Breast epithelium (tissue), 4 donors: ENCODE measurements at places on chromosomes 7 and 10. TPM values are rescaled to one million over a fixed set of nuclear protein-coding genes. Genes with fewer than 3 reads are reported as not detected.

DNA sequence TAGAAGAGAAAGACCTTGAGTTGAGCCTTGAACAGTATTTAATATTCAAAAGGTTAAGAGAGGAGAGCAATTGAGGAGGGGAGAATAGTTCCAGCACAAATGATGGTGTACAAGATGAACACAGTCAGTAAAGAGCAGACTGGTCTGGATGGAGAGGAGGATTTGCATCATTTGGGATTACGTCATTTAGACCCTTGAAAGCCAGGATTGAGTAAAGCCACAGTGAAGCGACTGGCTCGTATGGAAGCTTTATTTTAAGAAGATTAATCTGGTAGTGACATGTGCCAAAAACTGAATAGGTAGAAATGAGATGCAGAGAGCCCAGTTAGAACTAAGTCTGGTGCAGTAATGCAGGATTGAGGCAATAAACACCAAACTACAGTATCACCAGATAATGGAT, 52.6 kb downstream of the TRUB1 start:
- DNase-seq = no peak
- no peaks in the 10 kb centered on the region for H3K4me1 ChIP-seq
- no peaks in the 10 kb centered on the region for H3K36me3 ChIP-seq
- no peak overlapping the region for H3K27ac ChIP-seq

- H3K27ac ChIP-seq = peak overlapping the region; percentile 85
- no peaks in the 10 kb centered on the region for H3K27me3 ChIP-seq
- H3K36me3 ChIP-seq = no peaks in the 10 kb centered on the region
- H3K4me3 ChIP-seq = peak overlapping the region; percentile 43
Observed at GRCh38 chr10:71975871-71976725, 11.9 kb downstream of the CHST3 start.

GRCh38 chr7:322111-322671, 32.2 kb downstream of the FOXL3 start:
- DNase-seq = peak; percentile 67
- peaks cover 8% of the 10 kb centered on the region for H3K27me3 ChIP-seq
- no peak overlapping the region for H3K4me3 ChIP-seq
- H3K27ac ChIP-seq = no peak overlapping the region
- no peaks in the 10 kb centered on the region for H3K4me1 ChIP-seq

GRCh38 chr10:81219758-81220157, 655.2 kb upstream of the NRG3 start:
- H3K36me3 ChIP-seq = no peaks in the 10 kb centered on the region
- H3K27me3 ChIP-seq = no peaks in the 10 kb centered on the region
- H3K4me3 ChIP-seq = no peak overlapping the region
- DNase-seq = no peak
- no peak overlapping the region for H3K27ac ChIP-seq

GRCh38 chr10:56142092-56142728, 218.8 kb downstream of the ZWINT start:
- no peaks in the 10 kb centered on the region for H3K36me3 ChIP-seq
- no peak for DNase-seq
- H3K27me3 ChIP-seq = no peaks in the 10 kb centered on the region
- no peaks in the 10 kb centered on the region for H3K4me1 ChIP-seq

DNA sequence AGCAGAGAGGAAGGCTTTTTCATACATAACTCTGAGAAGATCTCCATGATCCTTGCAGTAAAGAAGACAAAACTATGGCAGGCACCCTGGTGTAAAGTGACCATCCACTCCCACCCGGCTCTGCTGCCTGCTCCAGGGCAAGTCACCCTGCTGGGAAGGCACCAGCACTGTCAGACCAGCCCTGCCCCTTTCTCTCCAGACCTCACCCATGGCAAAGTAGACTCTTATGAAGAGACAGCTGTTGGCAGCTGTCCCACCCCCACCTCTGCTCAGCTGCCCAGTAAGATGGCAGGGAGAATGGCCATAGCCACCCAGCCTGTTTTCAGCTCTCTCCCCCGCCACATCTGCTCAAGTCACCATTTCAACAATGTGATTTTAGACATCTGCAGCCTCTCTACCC, 8.6 kb upstream of the ZMIZ2 start:
- H3K4me1 ChIP-seq = no peaks in the 10 kb centered on the region
- H3K27ac ChIP-seq = no peak overlapping the region
- DNase-seq = no peak
- no peaks in the 10 kb centered on the region for H3K27me3 ChIP-seq
- H3K36me3 ChIP-seq = no peaks in the 10 kb centered on the region

GRCh38 chr10:49783645-49784044, 21.5 kb upstream of the OGDHL start:
- no peak overlapping the region for H3K4me3 ChIP-seq
- no peaks in the 10 kb centered on the region for H3K4me1 ChIP-seq
- DNase-seq = no peak
- no peaks in the 10 kb centered on the region for H3K36me3 ChIP-seq

- no peak for DNase-seq
- H3K27ac ChIP-seq = no peak overlapping the region
- no peak overlapping the region for H3K4me3 ChIP-seq
- H3K27me3 ChIP-seq = no peaks in the 10 kb centered on the region
Observed at GRCh38 chr10:71564194-71564820, 155.3 kb downstream of the C10orf105 start.

DNA sequence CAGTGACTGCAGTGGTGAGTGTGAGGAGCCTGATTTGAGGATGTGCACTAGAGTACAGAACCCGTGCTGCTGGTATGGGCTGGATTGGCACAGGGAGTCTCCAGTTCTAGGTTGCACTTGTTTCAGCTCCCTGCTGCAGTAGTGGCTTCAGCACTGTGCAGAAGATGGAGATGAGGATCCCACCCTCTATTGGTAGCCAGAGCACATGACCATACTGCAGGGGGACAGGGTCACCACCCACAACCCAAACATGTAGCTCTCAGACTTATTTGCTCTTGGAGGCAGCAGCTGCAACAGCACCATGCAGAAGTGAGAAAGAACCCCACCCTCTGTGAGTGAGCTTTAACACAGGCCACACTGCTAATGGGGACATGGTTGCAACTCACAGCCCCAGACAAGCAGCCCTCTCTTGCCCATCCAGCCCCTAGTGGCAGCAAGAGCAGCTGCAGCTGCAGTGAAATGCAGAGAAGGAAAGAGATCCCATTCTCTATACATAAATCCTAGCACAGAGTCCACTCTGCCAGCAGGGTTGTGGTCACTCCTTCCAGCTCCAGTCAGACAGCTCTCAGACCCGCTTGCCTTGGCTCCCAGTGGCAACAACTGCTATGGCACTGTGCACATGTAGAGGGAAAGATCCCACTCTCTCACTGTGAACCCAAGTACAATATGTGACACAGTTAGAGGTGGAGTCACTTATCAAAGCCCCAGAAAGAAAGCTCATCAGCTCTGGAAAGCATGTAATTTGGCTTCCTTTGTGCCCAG, 51.4 kb upstream of the SCIN start:
- H3K4me1 ChIP-seq = no peaks in the 10 kb centered on the region
- no peak overlapping the region for H3K4me3 ChIP-seq
- no peaks in the 10 kb centered on the region for H3K36me3 ChIP-seq
- no peaks in the 10 kb centered on the region for H3K27me3 ChIP-seq
- no peak for DNase-seq

DNA sequence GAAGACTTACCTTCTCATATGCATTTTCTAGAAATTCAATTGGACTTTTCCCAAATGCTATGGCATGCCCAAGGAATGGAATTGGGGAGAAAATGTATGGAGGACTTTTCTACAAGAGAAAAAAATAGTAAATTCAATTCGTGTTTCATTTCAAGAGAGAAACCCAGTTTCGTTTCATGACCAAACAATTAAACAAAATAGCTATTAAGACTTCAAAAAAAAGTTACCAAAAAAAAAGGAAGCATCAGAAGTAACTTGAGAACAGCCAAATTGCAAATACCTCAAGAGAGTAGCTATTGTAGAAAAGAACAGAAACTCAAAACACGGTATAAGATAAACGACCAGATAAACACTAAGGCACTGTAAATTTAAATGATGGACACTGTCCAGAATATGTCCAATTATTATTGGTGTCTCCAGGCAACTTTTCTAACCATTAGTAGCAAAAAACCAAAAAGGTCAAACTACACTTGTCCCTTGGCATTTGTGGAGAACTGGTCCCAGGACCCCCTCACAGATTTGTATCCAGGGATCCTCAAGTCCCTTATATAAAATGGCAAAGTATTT, 2.4 kb downstream of the CYP51A1 start:
- no peaks in the 10 kb centered on the region for H3K4me1 ChIP-seq
- H3K4me3 ChIP-seq = no peak overlapping the region
- no peak for DNase-seq
- no peaks in the 10 kb centered on the region for H3K27me3 ChIP-seq
- H3K27ac ChIP-seq = no peak overlapping the region
- no peaks in the 10 kb centered on the region for H3K36me3 ChIP-seq

GRCh38 chr10:21020545-21020944, 123.4 kb upstream of the NEBL start:
- H3K27ac ChIP-seq = no peak overlapping the region
- no peaks in the 10 kb centered on the region for H3K4me1 ChIP-seq
- DNase-seq = no peak
- H3K4me3 ChIP-seq = no peak overlapping the region
- H3K36me3 ChIP-seq = no peaks in the 10 kb centered on the region
- no peaks in the 10 kb centered on the region for H3K27me3 ChIP-seq

- no peaks in the 10 kb centered on the region for H3K27me3 ChIP-seq
- no peak overlapping the region for H3K27ac ChIP-seq
- DNase-seq = no peak
- no peaks in the 10 kb centered on the region for H3K36me3 ChIP-seq
- no peak overlapping the region for H3K4me3 ChIP-seq
- no peaks in the 10 kb centered on the region for H3K4me1 ChIP-seq
Observed at GRCh38 chr7:83832009-83832408, 183.1 kb upstream of the SEMA3E start.

GRCh38 chr7:131627735-131628190, 71.3 kb upstream of the PODXL start:
- H3K4me1 ChIP-seq = no peaks in the 10 kb centered on the region
- H3K36me3 ChIP-seq = no peaks in the 10 kb centered on the region
- H3K27ac ChIP-seq = no peak overlapping the region
- H3K4me3 ChIP-seq = no peak overlapping the region

DNA sequence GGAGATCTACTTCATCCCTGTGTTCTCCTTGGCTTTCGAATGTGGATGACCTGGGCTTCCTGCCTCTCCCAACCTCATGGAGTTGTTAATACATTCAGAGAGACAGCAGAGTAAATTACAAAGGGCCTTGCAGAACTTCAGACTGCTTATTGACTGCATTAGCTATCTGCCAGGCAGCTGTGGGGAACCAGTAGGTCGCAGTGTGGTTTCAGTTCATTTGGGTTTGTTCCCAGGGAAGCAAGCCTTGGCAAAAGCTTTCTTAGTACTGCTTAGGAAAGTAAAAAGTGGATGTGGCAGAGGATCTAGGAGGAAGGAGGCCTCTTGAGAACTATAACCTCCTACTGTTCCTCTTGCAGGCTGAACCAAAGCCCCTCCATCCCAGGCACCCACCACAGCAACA, 9.2 kb downstream of the NPFFR1 start:
- peaks cover 4% of the 10 kb centered on the region for H3K4me1 ChIP-seq
- no peaks in the 10 kb centered on the region for H3K27me3 ChIP-seq
- H3K4me3 ChIP-seq = no peak overlapping the region

RARRES2 gene
- total RNA-seq = 297 TPM

NEUROD6 gene
- not detected for total RNA-seq

ADGRA1 gene
- total RNA-seq = not detected

BUD23 gene
- total RNA-seq = 41.0 TPM

PDGFA gene
- total RNA-seq = 33.4 TPM

MAT1A gene
- 0.98 TPM for total RNA-seq

SMIM30 gene
- total RNA-seq = 40.8 TPM
